Activated naive CD8-positive, alpha-beta T cell treated with anti-CD3 and anti-CD28 coated beads for 36 hours (primary cell): ENCODE measurements at places on chromosomes 2 and 18. TPM values are rescaled to one million over a fixed set of nuclear protein-coding genes. Genes with fewer than 3 reads are reported as not detected.

The CYS1 gene
- total RNA-seq = not detected

The NT5DC4 gene
- not detected for total RNA-seq

The AFF3 gene
- total RNA-seq = 2.9 TPM

The KCNJ3 gene
- total RNA-seq = not detected

The COL4A3 gene
- total RNA-seq = not detected

The MYO7B gene
- 0.62 TPM for total RNA-seq

The LRRTM4 gene
- not detected for total RNA-seq

The PTPRN gene
- total RNA-seq = 1.7 TPM

The RNMT gene
- 64.5 TPM for total RNA-seq
